ENCODE measurements at places on chromosomes 12 and 14.

DNA sequence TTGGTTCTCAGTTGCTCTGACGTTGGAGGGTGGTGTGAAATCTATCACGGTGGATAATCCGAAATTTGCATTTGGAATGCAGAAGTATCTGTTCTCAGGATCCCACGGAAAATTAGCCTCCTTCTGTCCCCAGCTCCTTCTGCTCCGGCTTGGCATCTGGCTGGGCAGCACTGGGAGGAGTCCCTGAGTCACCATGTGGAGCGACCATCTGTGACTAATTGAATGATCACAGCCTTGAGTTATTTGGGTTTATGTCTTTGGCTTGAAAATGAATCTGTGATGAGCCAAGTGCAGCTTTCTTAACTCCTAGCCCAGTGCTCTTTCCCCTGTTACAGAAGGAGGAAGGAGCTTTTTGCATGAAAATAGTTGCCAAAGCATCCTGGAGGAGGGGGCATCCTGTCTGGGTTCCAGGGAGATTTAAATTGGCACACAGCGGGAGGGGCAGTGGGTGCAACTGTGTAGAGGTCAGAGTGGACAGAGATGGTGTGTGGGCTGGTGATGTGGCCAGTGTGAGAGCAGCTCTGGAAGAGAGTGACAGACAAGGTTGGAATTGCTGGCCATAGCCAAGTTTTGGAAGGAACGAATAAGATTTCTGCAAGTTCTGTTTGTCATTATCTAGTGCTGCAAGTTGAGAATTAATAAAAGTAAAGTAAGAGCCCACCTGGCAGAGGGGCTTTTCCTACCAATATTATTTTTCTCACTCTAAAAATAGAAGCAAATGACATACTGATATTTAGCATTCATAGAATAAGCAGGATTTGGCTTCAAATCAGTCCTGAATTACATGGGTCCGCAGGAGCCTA lies 74.4 kb downstream of the SLC24A4 start:
- DNase-seq = no peak

DNA sequence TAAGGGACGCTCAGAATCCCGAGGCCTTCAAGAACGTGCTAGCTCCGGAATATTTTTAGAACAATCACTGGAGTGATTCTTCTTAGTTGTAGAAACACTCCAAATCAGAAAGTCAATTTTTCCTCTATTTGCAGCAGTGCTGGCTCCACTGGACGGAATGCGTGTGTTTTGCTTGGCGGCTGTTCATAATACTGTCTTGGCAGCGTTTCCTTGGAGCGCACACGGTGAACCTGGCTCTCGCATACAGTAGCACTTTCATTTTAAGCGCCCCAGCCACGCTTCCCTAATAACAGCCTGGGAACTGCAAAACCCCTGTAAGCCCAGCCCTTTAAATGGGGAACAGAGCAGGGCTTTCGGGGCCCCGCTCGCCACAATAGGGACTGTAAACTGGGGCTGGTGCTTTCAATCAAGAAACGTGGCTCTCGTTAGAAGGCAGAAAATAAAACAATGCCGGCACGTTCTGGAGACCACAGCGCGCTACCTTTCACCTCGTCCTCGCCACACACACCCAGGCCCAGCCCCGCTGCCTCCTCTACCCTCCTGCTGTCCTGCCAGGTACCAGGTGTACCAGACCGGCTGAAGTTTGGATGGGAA lies 79.9 kb downstream of the BCL11B start:
- peak; percentile 66 for DNase-seq

DNA sequence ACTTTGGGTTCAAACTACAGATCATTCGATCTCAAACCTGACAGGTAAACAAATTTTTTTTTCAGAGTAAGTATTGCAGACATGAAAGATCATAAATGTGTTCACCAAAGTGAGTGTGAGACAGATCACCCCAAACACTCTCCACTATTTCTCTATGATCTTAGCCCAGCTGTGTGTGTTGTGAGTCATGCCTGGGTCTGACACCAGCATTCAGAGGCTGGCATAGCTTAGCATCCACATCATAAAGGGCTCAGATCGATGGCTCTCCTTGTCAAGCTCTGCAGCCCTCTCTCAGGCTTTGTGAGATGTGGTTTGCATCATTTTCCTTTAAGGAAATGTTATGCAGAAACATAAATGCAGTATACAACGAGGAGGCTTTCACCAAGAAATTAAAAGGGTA lies 164.9 kb downstream of the ETV6 start:
- DNase-seq = no peak

DNA sequence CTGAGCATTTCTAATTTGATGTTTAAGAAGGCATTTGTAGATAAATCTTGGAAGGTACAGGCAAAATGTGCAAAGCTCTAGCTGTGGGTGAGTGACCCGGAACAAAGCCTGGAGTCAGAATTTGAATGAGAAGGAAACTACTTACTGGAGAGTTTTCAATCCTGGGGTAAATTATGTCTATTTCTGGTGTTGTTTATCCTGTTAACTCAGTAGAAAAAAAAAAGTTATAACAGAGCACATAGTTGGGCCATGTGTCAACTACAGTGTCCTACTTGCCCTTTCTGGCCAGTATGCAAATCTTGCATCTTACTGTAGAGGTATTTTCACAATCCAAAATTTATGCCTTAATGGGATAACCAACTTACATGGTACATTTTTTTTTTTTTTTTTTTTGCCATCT lies 182.3 kb downstream of the SYNE2 start:
- no peak for DNase-seq

DNA sequence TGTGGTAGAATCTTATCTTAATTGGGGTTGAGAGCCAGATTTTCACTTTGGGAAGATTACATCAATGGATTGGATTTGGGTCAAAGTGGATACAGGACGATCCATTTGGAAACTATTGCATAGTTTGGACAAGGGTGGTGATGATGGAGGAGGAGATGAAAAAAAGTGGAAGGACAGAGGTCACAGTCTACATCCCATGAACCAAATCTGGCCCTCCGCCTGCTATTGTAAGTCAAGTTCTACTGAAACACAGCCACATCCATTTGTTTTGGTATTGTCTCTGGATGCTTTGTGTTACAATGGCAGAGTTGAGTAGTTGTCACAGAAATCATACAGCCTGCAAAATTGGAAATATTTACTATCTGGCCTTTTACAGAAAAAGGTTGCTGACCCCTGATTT lies 296.8 kb upstream of the NOS1 start:
- DNase-seq = no peak

- no peak for DNase-seq
Observed at GRCh38 chr12:9856151-9856550, 13.0 kb downstream of the CLEC2B start.

GRCh38 chr12:56014205-56014604 lies 6.6 kb upstream of the IKZF4 start:
- DNase-seq = peak; percentile 73

DNA sequence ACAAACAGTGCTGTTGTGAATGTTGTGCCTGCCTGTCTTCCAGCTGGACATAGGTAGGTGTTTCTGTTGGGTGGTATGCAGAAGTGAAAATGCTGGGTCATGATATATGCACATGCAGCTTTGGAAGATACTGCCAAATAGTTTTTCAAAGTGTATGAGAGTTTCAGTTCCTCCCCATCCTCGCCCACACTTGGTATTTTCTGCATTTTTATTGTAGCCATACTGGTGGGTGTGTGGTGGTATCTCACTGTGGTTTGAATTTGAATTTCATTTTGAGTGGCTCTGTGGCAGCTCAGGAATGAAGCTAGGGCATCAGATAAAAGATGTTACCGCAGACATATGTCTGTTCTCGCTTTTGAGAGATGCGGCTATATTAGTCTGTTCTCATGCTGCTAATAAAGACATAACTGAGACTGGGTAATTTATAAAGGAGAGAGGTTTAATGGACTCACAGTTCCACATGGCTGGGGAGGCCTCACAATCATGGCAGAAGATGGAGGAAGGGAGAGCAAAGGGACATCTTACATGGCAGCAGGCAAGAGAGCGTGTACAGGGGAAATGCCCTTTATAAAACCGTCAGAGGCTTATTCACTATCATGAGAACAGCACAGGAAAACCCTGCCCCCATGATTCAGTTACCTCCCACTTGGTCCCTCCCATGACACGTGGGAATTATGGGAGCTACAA lies 183.1 kb downstream of the CAND1 start:
- no peak for DNase-seq

Data from left kidney (tissue), 8 donors.